ENCODE measurements at places on chromosomes 13 and 19.
A peak's percentile ranks its signal among the peaks of the same experiment; 100 is the strongest.

GRCh38 chr13:47277774-47278173 lies 380.9 kb upstream of the HTR2A start:
- no peak for DNase-seq

DNA sequence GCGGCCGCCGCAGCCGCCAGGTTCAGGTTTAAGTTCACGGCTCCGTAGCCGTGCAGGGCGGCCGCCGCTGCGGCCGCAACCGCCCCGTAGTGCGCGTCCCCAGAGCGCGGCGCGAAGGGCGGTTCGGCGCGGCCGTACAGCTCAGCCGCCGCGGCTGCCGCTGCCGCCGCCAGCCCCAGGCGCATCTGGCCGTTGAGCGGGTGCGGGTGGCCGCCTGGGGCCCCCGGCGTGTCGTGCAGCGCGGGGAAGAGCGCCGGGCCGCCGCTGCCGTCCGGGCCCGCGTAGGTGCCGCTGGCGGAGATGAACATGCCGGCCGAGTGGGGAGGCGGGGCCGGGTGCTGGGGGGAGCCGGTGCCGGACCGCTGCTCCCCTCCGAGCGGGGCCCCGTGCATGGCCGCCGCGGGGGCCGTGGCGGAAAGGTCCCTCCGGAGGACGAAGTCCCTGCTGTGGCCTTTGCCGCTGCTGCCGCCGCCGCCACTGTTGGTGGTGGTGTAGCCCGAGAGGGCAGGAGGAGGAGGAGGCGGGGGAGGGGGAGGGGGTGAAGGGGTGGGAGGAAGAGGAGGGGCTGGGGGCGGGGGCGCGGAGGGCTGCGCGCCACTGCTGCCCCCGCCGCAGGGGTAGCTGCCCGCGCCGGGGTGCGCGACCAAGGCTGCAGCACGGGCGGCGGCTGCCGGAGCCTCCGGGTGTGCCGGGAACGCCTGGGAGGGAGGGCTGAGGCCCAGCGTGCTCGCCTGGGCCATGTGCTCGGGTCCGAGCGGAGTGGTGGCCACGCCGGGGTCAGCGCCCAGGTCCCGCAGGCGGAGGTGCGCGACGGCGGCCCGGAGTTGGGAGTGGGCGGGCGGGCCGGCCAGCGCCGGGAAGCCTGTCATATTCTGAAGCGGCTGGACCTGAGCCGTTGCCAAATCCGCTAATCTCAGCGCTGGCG lies 654 bp downstream of the ZIC5 start:
- no peak for DNase-seq

DNA sequence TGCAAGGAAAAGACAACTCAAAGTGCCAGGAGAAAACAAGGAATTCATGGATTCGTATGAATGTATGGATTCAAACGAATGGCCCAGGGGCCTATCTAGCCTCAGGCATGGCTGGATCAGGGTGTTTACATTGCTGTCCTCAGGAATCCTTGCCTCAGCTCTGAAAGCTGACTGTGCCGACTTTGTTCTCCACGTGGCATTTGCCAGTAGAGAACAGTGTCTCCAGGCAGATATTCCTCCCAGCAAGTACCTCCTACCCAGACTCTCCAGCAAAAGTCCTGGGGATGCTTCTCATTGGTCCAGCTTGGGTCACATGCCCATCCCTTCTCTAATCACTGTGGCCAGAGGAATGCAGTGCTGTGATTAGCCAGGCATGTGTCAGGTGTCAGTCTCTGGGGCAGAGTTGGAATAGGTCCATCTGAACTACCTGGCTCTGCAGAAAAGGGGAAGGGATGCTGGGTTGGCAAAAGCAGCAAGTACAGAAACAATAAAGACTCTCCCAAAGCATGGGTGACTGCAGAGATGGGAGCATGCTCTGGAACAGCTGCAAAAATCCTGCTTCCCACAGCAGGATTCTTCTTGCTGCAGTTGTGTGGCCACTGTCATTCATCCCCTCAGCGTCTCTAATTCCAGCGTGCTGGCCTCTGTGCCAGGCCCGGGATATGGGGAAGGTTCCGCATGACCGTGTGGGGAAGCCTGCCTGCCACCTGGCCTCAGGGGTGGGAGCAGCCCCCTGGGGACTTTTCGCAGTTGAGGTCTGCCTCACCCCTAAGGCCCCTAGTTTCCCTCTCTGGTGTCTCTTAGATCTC lies 30.0 kb downstream of the CCNE1 start:
- DNase-seq = no peak

GRCh38 chr19:12139885-12140544 lies at the start of gene ZNF20:
Gene ZNF20 (minus strand): TSS chr19:12140350. CDS start chr19:12140182, 168 bp downstream.
- DNase-seq = peak; percentile 83

GRCh38 chr13:20997301-20998161 lies 63.9 kb downstream of the LATS2 start:
- DNase-seq = no peak

DNA sequence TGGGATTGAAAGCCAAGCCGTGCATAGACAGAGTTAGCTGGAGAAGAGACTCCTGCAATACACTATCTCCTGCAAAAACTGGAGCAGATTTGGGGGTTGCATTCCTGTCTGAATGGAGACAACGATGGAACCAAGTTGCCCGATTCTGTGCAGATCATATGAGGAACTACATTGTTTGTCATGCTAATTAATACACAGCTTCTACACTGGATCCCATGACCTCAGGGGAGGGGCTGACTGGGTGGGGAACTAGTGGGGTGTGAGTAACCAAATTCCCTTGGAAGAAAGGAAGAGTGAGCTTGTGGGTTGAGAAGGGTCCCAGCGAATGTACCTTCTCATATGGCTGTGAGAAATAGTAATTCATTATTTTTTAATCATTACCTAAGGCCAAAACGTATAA lies 214.0 kb downstream of the LHFPL6 start:
- no peak for DNase-seq

GRCh38 chr19:46697204-46697960 lies 19.5 kb downstream of the PRKD2 start:
- no peak for DNase-seq

DNA sequence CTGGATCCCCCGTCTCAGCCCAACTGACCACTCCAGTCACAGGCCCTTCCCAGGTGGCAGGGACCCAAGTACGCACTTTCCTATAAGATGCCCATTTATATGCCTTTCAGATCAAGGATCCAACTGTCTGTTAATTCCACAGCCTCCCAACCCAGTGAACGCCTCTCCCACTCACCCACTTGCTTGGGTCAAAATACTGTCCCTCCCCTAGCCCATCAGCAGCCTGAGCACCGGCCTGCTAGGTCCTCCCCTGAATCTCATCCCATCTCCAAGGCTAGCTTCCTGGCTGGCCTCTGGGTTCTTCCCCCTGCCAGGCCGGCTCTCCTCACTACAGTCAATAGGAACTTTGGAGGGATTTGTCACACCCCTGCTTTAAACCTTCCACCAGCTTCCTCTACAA lies 1.9 kb downstream of the UBE2S start:
- DNase-seq = no peak

- peak; percentile 99 for DNase-seq
These were observed at the start of gene RAB8A for GRCh38 chr19:16111160-16111908. Gene RAB8A (plus strand): TSS chr19:16111889. CDS start chr19:16111902, 13 bp downstream.

GRCh38 chr13:106488686-106489085 lies 46.8 kb downstream of the EFNB2 start:
- DNase-seq = no peak

GRCh38 chr13:68257111-68257842 lies 1027.1 kb upstream of the PCDH9 start:
- DNase-seq = no peak

GRCh38 chr13:31072041-31072440 lies 89.7 kb downstream of the HSPH1 start:
- no peak for DNase-seq

DNA sequence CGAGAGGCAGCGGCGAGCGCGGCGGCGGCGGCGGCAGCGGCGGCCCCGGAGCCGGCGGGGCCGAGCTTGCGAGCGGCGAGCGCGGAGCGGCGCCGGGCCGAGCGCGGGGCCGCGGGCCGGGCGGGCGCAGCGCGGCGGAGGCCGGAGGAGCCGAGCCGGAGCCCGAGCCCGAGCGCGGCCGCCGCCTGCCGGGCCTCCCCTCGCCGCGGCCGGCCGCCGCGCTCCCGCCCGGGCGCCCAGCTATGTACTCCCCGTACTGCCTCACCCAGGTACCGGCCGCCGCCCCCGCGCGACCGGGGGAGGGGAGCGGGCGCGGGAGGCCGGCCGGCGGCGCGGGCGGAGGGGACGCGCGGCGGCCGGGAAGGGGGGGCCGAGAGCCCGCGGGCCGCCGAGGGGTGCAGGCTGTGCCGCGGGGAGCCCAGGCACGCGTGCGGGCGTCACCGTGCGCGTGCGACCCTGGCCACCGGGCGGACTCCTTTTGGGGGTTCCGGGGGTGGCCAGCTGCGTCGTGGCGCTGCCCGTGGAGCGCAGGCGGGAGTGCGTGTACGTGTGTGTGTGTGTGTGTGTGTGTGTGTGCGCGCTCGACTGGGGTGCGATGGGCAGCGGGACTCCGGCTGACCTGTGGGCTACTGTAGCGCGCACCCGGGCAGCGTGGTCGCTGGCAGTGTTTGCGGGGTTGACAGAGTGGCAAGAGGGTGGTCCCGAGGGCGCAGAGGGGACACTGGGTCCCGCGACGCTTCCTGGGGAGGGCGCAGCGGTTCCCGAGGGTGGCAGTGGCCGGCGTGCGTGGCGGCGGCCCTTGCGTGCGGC lies 526 bp downstream of the NFIX start:
- DNase-seq = no peak

DNA sequence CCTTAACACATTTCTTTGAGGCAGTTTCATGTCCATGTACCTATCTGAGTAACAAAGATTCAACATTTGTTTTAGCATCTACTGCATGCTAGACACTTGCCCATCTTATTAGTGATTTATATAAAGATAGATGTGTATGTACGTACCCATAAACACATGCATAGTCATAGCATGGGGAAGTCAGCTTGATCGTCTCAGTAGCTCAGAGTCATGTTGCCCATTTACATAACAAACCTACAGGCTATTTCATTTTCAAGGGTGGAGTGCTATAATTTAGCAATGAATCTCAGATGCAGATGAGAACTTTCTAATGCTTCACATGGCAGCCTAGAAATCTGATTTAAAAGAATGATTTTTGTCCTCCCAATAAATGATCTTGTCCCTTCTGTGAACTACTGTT lies 23.5 kb downstream of the FLT1 start:
- no peak for DNase-seq

GRCh38 chr13:104740641-104741222 lies 1674.5 kb upstream of the SLC10A2 start:
- DNase-seq = no peak

Measured in stimulated activated CD8-positive, alpha-beta memory T cell treated with anti-CD3 and anti-CD28 coated beads, Interleukin-2, amount 100 ng/mL, for 1 hour (primary cell).